Cardiac muscle cell (in vitro differentiated cells and primary cell): ENCODE measurements at places on chromosomes 5 and 9. TPM values are rescaled to one million over a fixed set of nuclear protein-coding genes. Genes with fewer than 3 reads are reported as not detected.

Gene ENHO
- 3.9 and 7.6 TPM in 2 replicates for total RNA-seq

Gene RICTOR
- 15.1 and 20.6 TPM in 2 replicates for total RNA-seq

Gene PRUNE2
- total RNA-seq = 7.4 and 14.4 TPM in 2 replicates

Gene HAND1
- total RNA-seq = 68.9 and 81.2 TPM in 2 replicates
